ENCODE measurements at places on chromosomes 3 and 15.
A peak's percentile ranks its signal among the peaks of the same experiment; 100 is the strongest.

GRCh38 chr3:81352867-81353266 lies 408.6 kb downstream of the GBE1 start:
- no peak for DNase-seq

- DNase-seq = no peak
Observed at GRCh38 chr3:151297429-151297828, 19.1 kb upstream of the P2RY14 start.

DNA sequence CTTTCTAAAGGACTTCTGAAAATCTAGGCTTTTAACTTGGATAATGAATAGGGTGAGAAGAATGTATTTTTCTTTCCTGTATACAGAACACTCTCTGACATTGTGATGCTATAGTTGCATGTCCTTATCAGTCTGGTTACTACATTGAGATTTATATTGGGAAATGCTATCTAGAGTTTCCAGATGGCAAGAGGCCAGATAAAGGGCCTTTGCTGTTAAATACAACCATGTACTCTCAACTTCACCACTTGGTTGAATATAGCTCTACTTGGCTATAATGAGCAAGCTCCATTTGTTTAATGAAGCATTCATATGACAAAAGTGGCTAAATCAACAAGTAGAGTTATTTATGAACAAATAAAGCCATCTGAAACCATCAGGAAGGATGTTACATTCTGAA lies 91.0 kb downstream of the IGSF11 start:
- DNase-seq = no peak

GRCh38 chr15:68578175-68578979 lies 416 bp upstream of the CORO2B start:
- peak; percentile 51 for DNase-seq

DNA sequence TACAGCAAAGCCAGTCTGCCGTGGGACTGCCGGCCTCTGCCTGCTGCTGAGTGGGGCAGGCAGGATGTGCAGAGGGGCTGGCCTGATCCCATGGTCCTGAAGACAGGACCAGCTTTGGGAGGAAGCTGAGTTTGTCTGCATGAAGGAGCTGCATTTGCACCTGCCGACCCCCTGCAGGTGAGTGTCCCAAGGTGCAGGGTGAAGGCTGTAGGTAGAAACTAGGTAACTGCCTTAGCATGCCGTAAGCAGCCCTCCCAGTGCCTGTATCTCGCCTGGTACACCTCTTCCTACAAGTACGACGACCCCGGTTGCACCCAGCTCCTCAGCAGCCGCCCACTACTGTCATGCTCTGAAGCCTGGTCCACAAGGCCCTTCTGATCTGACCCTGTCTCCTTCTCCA lies 34.9 kb downstream of the AMOTL2 start:
- no peak for DNase-seq

- no peak for DNase-seq
Observed at GRCh38 chr15:64251658-64252057, 88.8 kb upstream of the PPIB start.

- no peak for DNase-seq
Observed at GRCh38 chr3:116342499-116342898, 102.8 kb downstream of the LSAMP start.

- no peak for DNase-seq
Observed at GRCh38 chr15:61033940-61034677, 195.0 kb downstream of the RORA start.

DNA sequence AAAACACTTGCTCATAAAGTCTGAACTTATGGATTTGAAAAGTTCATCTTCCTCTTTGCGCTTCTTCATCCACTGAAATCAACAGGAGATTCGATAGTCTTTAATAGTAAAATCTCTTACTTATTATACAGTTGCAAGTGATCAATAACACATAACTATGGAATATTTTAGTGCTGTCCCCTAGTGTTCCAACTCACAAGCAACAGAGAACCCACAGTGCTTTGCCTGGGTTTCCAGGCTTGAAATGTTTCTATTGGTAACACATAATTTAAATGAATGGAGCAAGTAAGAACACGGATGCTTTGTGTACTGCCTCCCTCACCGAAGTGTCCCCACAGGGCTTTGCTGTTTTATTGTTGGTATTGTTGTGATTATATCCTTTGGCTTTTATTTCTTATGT lies 93.5 kb downstream of the WDR72 start:
- DNase-seq = no peak

DNA sequence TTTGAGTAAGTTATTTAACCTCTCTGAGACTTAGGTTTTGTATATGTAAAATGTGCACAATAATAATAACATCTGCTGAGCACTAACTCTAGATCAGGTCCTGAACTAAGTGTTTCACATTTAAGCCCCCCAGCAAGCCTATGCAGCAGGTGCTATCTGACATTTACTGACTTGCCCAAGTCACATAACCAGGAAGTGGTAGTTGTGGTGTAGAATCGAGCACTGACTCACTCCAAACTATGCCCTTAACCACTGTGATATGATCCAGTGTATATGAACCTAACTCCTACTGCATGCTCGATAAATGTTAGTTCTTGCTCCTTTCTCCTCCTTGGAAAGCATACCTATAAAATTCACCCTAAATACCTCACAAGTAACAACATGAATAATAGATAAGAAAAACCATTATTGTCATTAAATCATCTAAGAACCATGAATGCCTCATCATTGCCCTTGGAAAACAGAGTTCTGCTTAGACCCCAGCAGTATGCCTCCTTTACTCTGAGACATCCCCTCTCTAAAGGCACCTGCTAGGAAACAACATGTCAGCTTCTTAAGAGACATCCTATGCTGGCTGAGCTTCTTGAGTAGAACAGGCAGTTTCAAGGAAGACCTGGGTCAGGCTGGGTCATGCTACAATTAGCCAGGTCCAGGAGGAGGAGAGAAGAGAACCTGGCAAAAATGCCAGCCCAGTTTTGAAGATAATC lies 3.0 kb upstream of the SHC4 start:
- DNase-seq = no peak

GRCh38 chr3:43584043-43584826 lies 37.6 kb downstream of the ANO10 start:
- DNase-seq = no peak

GRCh38 chr3:145557405-145557804 lies 603.6 kb downstream of the PLOD2 start:
- no peak for DNase-seq

- no peak for DNase-seq
Observed at GRCh38 chr3:102521246-102521645, 86.4 kb downstream of the ZPLD1 start.

DNA sequence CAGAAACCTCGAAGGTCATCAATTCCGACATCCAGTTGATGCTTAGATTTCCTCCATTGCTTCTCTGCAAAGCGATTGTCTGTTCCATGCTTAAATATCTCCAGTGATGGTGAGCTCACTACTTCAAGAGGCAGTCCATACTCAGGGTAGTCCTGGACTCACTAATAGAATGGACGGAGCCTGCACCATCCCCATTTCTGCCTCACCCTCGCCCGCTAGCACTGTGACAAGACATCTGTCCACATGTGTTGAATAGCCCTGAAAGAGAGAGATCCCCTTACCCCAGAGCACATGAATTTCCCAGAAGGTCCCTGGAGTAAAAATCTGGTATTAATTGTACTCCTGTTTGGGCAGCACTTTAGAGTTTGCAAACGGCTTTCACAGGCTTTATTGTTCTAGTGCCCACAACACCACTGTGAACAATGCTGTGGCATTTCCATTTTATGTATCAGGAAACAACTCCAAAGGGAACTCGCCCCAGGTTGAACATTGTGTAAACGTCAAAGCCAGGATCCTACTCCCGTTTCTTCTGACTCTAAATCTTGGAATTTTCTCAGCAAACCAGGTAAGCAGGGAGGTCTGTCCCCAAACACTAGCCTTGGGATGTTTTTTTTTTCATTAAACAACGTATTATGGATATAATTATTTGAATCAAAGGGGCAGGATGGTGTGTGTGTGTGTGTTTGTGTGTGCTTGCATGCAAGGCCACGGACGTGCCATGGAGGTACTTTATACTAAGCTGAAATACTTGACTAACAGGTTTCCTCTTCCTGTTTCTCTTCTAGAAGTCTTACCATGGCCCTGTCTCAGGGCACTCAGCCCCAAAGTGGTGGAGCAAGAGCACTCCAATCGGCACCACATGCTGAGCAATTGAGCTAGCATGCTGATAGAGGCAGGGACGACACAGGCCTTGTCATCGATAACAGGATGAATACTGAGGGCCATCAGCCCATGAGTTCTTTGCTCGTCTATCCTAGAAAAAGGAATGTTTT lies 198.3 kb downstream of the OPA1 start:
- DNase-seq = no peak

- DNase-seq = peak; percentile 14
Observed at GRCh38 chr15:89430530-89431341, 65.6 kb downstream of the RHCG start.

DNA sequence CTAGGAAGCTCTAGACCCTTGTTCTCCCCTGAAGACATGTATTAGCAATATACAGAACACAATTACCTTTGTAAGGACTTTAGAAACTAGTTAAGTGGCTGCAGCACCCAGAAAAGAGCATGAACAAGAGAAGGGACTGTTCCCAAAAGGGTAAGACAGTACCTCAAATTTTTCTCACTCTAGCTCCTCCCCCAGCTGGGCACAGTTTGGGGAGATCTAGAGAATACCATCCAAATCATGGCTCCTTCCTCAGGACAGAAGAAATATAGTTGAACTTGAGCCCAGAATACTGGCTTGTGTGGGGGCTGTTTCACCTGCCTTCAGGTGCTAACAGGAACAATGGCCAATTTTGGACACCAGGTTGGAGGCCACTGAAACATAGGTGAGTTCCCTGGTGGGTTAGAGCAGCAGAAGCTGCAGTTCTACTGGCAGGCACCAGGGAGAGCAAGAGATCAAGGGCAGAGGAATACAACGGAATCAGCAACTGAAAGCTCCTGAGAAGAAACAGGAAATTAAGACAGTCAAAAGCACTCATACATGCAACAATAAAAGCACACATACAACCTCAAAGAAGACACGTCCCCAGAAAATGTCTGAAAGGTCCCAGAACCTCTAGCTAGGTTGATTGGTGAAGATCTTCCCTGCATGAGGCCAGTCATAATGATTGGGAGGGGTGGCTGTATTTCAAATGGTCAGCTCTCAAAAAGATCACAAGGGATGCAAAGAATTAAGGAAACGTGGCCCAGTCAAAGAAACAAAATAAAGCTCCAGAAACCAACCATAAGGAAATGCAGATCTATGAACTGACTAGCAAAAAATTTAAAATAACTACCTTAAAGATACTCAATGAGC lies 104.9 kb upstream of the ASB14 start:
- peak; percentile 34 for DNase-seq

DNA sequence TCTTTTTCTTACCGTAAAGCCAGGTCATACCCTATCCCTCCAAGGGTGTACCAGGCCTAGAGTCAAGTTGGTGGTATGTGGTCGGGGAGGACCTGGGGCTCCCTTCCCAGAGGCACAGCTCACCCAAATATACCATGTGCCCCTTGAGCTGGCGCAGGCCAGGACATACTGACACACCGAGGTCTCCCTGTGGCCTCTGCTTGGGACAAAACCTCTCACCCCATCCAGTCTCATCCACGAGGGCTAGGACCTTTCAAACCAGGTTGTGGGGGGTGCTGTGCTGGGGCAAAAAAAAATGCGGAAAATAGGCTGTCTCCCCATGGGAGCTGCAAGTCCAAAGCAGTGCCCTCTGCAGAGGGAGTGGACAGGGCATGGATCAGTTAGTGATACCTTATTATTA lies 22.8 kb downstream of the PTH1R start:
- no peak for DNase-seq

DNA sequence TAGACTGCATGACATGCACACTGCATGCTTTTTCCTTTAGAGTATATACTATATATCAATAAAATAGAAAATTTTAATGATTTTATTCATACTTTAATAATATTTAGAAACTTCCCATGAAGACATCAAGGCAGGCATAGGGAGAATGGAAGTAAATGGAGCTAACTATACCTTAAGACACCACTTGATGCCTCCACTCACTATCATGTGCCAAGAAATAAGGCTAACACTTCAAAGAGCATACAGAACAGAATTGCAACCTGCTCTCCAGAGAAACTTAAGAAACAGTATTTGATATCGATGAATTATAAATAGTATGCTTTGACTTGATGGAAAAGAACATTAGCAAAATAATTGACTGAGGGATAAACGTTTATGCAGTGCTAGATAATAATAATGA lies 192.6 kb upstream of the MBNL1 start:
- DNase-seq = peak; percentile 13

DNA sequence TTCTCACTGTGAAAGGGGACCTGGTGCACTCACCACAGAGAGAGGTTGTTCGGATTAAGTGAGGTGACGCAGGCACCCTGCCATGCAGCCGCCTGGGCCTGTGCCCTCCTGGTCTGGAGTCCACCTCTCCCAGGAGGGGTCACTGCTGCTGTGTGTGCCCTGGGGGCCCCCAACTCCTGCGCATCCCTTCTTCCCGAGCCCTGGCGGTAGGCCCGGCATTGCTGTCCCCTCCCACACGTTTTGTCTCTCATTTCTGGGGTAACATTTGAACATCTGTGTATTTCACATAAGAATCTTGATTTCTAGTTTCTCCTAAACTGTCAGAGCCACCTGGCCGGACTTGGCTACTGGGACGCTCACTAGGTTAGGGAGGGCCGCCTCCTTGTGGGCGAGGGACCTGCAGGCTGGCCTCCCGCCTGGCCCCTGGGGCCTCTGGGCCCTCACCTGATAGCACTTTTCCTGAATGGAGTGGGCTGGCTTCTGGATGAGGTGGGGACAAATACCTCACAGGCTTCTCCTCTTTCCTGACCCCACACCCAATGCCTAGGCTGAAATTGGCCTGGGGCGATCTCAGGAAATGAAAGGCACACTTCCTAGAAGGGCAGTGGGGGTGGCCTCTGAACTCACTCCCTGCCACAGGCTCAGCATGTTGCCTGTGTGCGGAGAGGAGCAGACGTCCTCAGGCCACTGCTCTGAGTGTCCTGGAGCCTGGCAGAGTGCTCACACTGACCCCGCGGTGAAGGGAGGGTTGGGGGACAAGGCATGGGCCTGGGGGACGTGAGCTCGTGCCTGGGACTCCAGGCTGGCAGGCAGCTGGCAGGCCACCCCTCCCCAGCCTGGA lies 104.2 kb upstream of the PRR23E start:
- no peak for DNase-seq

DNA sequence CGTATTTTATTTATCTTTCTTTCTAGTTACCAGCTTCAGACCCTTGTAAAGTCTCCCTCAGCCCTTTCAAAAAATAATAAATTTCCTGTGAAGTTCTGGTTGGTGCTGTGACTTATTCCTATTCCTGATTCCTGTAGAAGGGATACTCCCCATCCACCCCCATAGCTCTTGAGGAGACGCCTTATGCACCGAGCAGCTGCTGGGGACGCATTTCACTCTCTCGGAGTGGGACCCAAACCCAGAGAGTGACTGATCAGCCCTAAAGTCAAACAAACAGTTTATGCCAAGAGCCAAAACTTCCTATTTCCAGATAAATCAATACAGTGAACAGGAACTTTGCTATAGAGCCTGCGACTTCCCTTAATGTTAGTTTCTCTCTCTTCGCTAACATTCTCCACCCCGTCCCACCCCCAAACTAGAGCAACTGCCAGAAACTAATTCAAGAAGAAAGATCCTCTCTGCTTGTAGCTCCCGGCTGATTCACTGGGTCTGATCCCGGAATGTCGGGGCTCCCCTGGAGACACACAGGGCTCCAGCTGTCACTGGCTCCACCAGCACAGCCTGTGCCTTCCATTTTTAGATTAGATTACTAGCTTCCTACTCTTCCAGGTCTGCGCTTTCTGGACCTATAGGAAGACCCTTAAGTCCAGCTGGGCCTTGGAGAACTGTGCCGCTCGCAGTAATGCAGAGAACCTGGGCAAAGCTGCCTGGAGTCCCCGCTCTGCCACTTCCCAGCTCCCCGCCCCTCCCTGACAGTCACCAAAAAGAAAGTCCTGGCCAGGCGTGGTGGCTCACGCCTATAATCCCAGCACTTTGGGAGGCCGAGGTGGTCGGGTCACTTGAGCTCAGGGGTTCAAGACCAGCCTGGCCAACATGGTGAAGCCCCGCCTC lies 45.2 kb downstream of the KLHL25 start:
- DNase-seq = no peak

Data from fibroblast of the conjunctiva (primary cell).